Placental epithelial cell (primary cell): ENCODE measurements at places on chromosomes 5 and 9. TPM values are rescaled to one million over a fixed set of nuclear protein-coding genes. Genes with fewer than 3 reads are reported as not detected.

The SV2C gene
- not detected in 2 replicates for total RNA-seq

The SLC25A48 gene
- total RNA-seq, result not detected in 2 replicates

The MAMDC2 gene
- 6.7 and 19.7 TPM in 2 replicates for total RNA-seq

The WNT8A gene
- total RNA-seq, result not detected in 2 replicates

The PCDHA9 gene
- total RNA-seq, result under 0.01 TPM in 2 replicates

The CORO2A gene
- 1.6 and 2.0 TPM in 2 replicates for total RNA-seq

The HMCN2 gene
- total RNA-seq, result 0.39 TPM in 1 of 2 replicates, not detected in the other

The PCDHA12 gene
- under 0.01 and 0.11 TPM in 2 replicates for total RNA-seq

The CDH9 gene
- total RNA-seq, result not detected in 2 replicates

The OR2K2 gene
- not detected in 2 replicates for total RNA-seq

The SH3RF2 gene
- 14.1 and 60.9 TPM in 2 replicates for total RNA-seq

The STING1 gene
- total RNA-seq, result 8.8 and 10.2 TPM in 2 replicates

The CFAP90 gene
- 0.39 and 0.54 TPM in 2 replicates for total RNA-seq

The PCDHGA9 gene
- 4.3 and 5.7 TPM in 2 replicates for total RNA-seq

The ADAMTS12 gene
- 3.9 and 8.2 TPM in 2 replicates for total RNA-seq

The RGS7BP gene
- total RNA-seq, result not detected in 2 replicates

The MTX3 gene
- 9.8 and 12.1 TPM in 2 replicates for total RNA-seq

The GFPT2 gene
- 3.5 and 4.3 TPM in 2 replicates for total RNA-seq

The DYNC2I2 gene
- total RNA-seq, result 48.3 and 59.6 TPM in 2 replicates

The SLC34A1 gene
- 0.11 and 0.39 TPM in 2 replicates for total RNA-seq

The GABRA1 gene
- not detected in 2 replicates for total RNA-seq
